ENCODE measurements at places on chromosomes 12 and 14.

GRCh38 chr12:26473291-26473690 lies 277.9 kb downstream of the SSPN start:
- DNase-seq, result no peak

DNA sequence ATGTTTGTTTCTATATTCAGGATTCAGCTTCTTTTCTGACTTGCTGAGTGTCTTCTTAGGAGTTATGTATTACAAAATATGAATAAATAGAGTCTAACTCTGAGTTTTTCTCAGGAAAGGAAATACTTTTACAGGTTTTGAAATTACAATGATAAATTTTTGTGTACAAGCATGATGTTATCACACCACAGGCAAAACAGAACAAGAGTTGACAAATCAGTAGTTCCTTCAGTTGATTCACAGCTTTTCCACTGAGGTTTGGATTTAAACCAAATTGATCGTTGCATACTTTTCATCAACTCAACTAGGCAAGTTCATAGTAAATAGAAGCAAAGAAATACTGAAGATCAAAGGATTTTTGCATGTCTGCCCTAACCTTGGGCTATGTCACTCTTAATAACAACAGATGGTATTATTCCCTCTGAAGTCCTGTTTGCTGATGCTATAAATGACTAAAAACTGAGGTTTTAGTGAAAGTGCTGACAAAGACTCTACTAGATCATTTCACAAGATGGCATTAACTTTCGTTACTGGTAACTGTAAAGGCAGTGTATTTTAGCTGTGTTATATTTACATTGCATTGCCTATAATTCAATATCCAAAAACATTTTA lies 520.2 kb downstream of the FLRT2 start:
- no peak for DNase-seq

DNA sequence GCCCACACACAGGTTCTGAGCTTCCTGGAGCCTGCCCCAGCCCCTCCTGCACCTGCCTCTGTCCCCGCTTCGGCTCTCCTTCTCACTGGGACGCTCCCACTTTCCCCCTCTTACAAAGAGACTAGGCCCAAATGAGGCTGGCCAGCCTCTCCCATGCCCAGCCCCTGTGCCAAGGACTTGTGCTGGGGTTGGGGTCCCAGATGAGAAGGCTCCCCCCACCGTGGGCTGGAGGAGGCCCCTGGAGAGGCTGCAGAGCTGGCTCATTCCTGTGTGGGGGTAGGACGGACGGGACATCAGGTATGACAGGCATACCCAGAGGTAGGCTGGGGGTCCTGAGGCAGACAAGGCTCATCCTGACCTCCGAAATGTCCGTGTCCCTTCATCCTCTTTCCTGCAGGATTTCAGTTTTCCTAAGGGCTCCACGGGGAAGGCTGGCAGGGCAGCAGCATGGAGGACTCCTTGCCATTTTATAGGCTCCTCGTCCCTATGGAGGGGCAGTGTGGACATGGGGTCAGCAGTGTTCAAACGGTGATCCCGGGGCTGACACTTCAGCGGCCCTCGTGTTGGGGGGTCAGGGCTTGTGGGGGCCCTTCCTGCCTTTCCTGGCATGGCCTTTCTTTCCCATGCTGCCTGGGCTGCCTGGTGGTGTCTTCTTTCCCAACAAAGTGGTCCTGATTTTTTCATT lies 49.1 kb upstream of the MEG3 start:
- DNase-seq, result no peak

DNA sequence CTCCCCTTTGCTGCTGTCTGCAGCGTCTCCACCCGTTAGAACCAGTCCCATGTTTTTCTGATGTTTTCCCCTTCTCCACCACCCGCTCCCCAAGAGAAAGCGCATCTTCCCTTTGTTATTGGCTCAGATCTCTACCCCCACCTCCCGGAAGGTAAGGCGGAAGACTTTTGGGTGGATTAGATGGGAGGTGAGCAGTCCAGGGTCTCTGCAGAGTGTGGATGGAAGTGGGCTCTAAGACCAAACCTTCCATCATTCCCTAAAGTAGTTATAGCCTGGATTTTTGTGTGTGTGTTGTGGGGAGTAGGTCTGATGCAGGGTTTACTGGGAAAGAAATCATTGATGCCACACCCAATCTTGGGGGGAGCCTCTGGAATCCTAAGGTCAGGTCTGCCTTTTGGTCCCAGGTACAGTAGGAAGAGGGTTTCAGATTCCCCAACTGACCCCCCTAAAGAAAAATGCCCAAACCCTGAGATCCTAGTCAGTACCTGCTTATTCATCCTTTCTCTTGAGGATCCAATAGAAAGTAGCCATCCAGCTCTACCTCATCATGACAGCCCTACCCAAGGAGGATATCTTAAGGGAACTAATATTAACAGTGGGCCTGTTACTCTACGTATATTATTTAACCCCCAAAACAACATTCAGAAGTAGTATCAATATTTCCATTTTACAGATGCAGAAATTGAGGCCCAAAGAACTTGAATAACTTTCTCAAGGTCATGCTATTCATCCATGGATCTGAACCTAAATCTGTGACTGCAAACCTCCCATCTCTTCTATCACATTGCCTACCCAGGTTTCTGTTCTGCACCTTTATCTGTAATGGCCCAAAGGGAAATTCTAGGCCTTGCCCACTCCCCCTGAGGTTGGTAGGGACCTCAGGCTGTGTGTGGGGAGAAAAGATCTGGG lies 1.1 kb downstream of the KIF5A start:
- no peak for DNase-seq

- DNase-seq, result no peak
Measured at GRCh38 chr12:109480356-109480755, 2.9 kb downstream of the UBE3B start.

GRCh38 chr14:77033622-77034589 lies 5.4 kb upstream of the IRF2BPL start:
- peak; percentile 88 for DNase-seq

- DNase-seq, result no peak
Measured at GRCh38 chr14:103031956-103032355, 25.4 kb downstream of the CDC42BPB start.

- no peak for DNase-seq
Measured at GRCh38 chr12:77855548-77855947, 24.9 kb downstream of the NAV3 start.

GRCh38 chr12:116244001-116244400 lies 33.5 kb downstream of the MED13L start:
- no peak for DNase-seq

- peak; percentile 10 for DNase-seq
Measured at GRCh38 chr14:63952053-63952932, 99.5 kb downstream of the SYNE2 start.
